ENCODE measurements at places on chromosomes 2 and 18.

- DNase-seq, result no peak
These were observed 180.1 kb upstream of the OSR1 start for GRCh38 chr2:19538411-19538963.

DNA sequence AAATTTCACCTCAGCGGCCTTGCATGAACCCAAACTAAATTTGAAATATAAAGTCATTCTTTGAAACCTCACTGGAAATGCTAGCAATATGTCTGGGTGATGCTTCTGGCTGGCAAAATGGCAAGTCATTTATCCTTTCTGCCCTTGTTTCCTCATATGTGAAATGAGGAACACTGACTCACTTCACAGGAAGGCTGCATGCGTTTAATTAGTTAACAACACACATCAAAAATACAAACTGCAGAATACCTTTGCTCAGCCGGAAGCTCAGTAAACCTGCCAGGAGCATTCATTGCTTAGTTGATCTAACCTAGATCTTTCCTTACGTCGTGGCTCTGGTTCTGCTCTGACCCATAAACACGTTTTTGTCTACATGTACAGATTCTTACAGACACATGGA, 214.2 kb upstream of the ACVR2A start:
- no peak for DNase-seq

GRCh38 chr2:171522788-171523087, 464 bp downstream of the CYBRD1 start:
- DNase-seq, result no peak

GRCh38 chr2:9191041-9191481, 15.6 kb upstream of the ASAP2 start:
- no peak for DNase-seq

Measured in activated CD8-positive, alpha-beta memory T cell treated with anti-CD3 and anti-CD28 coated beads for 4 hours (primary cell).